NCI-H226 (cell line): ENCODE measurements at places on chromosomes 13 and 19.

- DNase-seq, result peak; percentile 60
Measured at GRCh38 chr13:46926916-46927590, 30.2 kb upstream of the HTR2A start.

DNA sequence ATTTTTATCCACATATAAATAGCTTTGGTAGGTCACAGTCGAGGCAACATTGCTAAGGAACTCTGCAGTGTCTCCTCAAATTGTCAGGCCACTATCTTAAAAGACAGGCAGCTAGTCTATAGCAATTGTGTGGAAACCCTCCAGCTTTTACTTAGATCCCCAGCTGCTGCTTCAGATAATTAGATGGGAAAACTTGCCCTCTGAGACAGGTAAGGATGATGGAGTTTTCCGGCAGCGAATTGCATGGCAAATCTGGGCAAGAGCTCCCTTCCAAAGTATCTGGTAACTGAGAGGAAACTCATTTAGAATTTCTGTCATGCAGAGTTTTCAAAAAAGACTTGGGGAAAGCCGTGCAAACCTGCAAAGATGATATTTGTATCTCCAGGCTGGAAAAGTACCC lies 886.2 kb downstream of the UQCRFS1 start:
- DNase-seq, result no peak

- DNase-seq, result no peak
Measured at GRCh38 chr13:42056583-42056982, 8.1 kb downstream of the DGKH start.

- no peak for DNase-seq
Measured at GRCh38 chr13:21316376-21316775, 139.9 kb downstream of the MRPL57 start.

GRCh38 chr19:11949201-11949600 lies 15.6 kb upstream of the ZNF763 start:
- DNase-seq, result no peak

- no peak for DNase-seq
Measured at GRCh38 chr13:89832827-89833226, 1514.7 kb upstream of the MIR17HG start.

- DNase-seq, result no peak
Measured at GRCh38 chr19:50897191-50897607, 14.0 kb downstream of the KLK4 start.

GRCh38 chr13:27424246-27425157 lies at the start of gene GTF3A:
GTF3A (plus strand) TSS chr13:27424619.
- DNase-seq, result peak; percentile 59

- DNase-seq, result no peak
Measured at GRCh38 chr19:920051-920864, 3.1 kb downstream of the KISS1R start.

DNA sequence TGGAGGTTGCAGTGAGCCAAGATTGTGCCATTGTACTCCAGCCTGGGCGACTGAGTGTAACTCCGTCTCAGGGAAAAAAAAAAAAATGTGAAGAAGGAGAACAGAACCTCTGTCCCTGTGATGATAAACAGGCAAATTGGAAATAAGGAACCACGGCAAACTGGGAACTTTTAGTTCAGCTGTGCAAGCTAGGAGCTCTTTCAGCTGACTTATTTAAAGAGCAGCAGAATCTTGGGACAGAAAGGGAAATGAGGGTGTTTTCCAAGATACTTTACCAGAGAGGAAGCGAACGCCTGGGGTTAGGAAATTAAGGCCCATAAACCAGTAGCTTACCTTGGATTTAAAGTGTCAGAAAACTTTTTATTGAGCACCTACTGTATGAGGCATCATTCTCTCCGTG lies 3.0 kb upstream of the UPF1 start:
- no peak for DNase-seq

DNA sequence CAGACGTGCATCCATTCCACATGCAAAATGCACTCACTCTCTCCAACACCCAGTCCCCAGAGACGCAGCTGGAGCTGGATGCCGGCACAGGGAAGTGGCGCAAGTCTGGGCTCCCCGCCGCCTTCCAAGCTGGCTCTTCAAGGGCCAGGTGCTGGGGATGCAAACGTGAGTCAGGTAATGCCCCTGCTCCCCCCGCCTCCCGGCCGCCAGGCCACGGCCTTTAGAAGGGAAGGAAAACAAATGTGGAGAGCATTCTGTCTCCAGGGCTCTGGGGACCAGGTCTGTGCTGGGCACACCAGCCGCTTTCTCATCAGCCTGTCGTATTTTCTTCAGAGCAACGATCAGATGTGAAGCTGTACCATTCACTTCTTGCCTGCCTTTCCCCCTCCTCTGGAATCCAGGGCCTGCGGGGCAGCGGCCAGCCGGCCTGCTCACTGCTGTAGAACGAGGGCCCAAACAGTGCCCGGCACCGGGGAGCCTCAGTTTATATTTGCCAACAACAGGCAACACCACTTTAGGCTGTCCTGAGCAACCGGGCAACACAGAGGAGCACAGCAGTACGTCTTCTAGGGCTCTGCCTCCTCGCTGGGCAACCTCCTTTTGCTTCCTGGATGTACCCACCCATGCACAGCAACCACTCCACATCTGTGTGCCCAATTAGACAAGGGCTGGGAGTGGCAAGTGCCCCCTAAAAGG lies 3.8 kb downstream of the RAB20 start:
- DNase-seq, result no peak

DNA sequence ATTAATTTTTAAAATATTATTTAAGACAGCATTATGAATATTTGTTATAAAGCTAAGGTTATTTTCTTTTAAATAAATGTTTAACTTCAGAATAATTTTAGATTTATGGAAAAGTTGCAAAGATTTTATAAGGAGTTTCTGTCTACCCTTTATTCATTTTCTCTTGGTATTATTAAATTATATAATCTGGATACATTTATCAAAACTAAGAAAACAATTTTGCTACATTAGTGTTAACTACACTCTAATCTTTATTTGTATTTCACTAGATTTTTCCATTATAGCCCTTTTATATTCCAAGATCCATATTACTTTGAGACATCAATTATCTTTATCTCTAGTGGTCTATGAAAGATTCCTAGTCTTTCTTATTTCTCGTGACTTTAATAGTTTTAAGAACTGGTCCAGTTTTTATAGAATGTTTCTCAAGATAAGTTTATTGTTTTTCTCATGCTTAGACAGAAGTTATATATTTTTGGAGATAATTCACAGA lies 1243.7 kb upstream of the PCDH9 start:
- no peak for DNase-seq

GRCh38 chr19:10418485-10419199 lies 1.7 kb upstream of the PDE4A start:
- DNase-seq, result no peak

DNA sequence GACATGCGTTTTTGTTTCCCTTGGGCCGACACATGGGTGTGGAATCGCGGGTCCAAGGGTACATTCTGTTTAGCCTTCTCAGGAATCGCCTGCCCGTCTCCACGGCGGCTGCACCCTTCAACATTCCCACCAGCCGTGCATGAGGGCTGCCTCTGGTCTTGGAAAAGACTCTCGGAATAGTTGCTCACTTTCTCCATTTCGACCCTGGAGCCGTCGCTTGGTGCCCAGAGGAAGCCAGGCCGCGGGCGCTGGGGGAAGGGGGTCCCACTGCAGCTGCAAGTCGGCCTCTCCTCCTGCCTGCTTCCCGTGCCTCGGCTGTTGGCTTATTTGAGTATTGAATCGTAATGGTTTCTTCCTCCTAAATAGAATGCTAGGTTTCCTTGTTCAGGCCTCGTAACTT lies 51.5 kb downstream of the KDM4B start:
- DNase-seq, result no peak

- no peak for DNase-seq
Measured at GRCh38 chr13:40469581-40470310, 196.7 kb downstream of the FOXO1 start.

GRCh38 chr13:21347753-21348318 lies 111.3 kb downstream of the ZDHHC20 start:
- DNase-seq, result no peak

GRCh38 chr19:35959040-35959967 lies 23.1 kb downstream of the LRFN3 start:
- no peak for DNase-seq

DNA sequence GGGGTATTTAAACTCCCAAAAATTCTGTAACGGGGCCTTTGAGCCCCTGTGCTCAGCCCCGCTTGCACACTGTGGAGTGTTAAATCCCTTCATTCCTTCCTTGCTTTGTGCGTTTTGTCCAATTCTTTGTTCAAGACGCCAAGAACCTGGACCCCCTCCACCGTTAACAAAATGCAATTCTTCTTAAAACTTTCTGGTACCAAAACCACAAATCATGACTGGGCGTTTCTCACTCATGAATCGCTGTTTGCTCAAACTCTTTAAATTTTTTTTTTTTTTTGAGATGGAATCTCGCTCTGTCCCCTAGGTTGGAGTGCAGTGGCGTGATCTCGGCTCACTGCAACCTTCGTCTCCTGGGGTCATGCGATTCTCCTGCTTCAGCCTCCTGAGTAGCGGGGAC lies 881 bp downstream of the ZNF20 start:
- DNase-seq, result no peak

- DNase-seq, result no peak
Measured at GRCh38 chr13:37158481-37158880, 53.0 kb upstream of the CSNK1A1L start.

- DNase-seq, result no peak
Measured at GRCh38 chr13:89900104-89900765, 1447.3 kb upstream of the MIR17HG start.

DNA sequence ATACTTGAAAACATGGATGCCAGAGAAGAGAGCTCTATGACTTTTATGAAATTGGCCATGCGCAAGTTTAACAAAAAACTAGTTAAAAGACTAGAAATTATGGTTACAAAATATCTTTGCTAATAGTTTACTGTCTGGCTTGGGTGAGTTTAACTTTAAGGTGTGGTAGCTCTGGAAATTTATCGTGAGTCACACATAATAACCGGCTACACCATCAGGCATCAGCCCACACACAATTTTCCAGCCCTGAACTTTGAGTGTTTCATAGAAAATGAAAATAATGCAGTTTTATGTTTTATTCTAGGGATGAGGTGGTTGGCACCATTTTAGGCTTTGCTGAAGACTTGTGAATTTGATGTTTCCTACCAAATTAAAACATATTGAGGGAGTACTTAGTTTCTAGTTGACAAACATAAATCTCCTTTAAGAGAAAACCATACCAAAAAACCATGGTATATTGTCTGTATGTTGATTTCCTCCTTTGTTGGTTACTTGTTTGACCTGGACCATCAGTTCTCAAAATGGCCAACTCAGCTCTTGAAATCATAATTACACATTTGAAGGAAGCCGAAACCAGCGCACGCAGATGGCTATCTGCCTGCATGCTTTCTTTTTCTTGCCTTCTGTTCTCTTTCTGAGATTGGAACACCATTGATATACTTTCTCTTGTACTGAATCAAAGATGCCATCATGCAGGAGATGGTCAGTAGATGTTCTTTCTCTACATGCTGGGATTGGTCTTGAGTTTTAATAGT lies 125.1 kb downstream of the AKAP11 start:
- DNase-seq, result no peak

GRCh38 chr13:98873377-98874028 lies 104.4 kb downstream of the DOCK9 start:
- DNase-seq, result no peak

- DNase-seq, result peak; percentile 12
Measured at GRCh38 chr19:51259348-51260245, 8.7 kb downstream of the SIGLECL1 start.

- DNase-seq, result no peak
Measured at GRCh38 chr19:13827656-13828055, 32.4 kb downstream of the ZSWIM4 start.

- DNase-seq, result no peak
Measured at GRCh38 chr13:39587939-39588338, 15.1 kb downstream of the LHFPL6 start.

- no peak for DNase-seq
Measured at GRCh38 chr13:61935710-61936109, 520.1 kb upstream of the PCDH20 start.

DNA sequence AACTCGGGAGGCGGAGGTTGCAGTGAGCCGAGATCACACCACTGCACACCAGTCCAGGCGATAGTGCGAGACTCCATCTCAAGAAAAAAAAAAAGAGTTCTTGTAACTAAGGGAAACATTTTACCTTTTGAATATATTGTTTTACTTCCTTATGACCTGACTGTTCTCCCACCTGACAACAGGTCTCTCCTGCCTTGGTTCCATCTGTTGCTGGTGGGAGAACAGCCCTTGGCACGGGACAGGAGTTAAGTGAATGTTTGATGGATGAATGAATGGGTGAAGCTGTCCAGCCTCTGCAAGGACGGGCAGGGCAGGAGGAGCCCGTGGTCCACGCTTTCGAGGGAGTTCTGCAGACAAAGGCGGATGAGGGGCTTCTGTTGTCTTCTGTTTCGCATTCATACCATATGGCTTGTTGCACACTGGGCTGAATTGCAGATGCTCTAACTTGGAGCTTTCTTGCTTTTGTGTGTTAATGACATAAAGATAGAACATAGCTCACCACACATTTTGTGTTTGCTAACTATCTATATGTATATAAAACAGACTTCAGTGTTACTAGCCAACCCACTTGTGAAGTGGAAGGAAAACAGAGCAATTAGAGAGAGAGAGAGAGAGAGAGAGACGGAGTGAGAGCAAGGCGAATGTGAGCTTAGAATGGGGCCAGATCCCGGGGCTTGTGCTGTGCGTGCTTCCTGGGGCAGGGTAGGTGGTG lies 16.2 kb upstream of the CCNE1 start:
- no peak for DNase-seq

GRCh38 chr19:9735986-9736385 lies 32.6 kb downstream of the ZNF846 start:
- no peak for DNase-seq

DNA sequence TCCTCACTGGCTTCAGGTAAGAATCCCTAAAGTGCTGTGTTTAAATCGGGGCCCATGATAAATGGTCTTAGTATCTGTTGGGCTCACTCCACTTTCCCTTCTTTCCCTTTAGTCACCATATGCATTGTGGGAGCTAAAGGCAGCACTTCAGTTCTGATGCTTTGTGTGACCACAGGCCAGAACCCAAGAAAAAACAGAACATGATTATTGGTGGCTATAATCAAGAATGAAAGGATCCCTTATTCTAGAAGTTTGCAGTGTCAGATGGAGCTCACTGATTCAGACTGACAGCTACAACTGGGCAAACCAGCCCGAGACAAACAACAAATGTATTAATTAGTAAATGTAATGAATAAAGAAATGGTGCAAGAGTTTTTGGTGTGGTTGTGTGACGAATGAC lies 57.3 kb upstream of the POMP start:
- DNase-seq, result no peak

- DNase-seq, result no peak
Measured at GRCh38 chr19:53432088-53432661, 391 bp downstream of the ZNF761 start.

GRCh38 chr19:46674416-46675178 lies 13.6 kb upstream of the DACT3 start:
- DNase-seq, result peak; percentile 55

GRCh38 chr19:3175781-3176714 lies 2.5 kb upstream of the S1PR4 start:
- peak; percentile 92 for DNase-seq

GRCh38 chr19:30916238-30916637 lies 433.0 kb downstream of the TSHZ3 start:
- DNase-seq, result no peak

GRCh38 chr19:30161770-30162169 lies 210.4 kb upstream of the ZNF536 start:
- DNase-seq, result no peak
